ENCODE measurements at places on chromosomes 2 and 18.

- DNase-seq, result no peak
Measured at GRCh38 chr18:22456547-22456946, 38.8 kb upstream of the CTAGE1 start.

GRCh38 chr2:206766057-206766930 is 888 bp downstream of the FASTKD2 start:
- DNase-seq, result no peak

- DNase-seq, result no peak
Measured at GRCh38 chr2:85886590-85886989, 2.2 kb downstream of the ST3GAL5 start.

DNA sequence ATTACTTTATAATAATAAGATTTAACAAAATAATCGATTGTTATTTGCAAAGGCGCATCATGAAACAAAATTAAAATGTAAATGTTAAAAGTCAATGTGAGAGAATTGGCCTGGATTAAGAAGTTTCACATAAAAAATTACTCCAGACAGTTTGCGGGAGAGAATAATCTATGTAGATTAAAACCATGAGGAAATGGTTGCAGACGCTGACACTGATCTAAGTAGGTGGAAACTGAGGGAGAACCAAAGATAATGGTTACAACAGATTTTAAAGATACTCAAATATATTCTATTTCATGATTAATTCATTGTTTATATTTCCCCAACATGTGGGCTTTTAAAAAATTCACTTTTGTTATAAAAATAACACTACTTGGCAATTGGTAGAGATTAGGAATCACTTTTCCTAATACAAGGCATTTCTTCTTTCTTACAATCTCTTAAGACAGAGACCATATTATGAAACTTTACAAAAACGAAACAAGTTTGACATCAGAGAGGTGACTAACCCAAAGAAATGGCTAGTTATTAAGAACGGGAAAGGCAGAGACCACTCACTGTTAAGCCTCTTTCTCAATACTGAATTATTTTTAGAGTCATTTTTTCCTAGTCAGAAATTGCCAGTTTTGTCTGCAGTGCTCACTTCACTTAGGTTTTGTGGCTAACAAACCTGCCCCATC is 1.6 kb downstream of the KANSL1L start:
- no peak for DNase-seq

GRCh38 chr2:198615972-198616371 is 811.6 kb downstream of the PLCL1 start:
- DNase-seq, result no peak

- DNase-seq, result no peak
Measured at GRCh38 chr2:11610624-11611242, 59.3 kb downstream of the NTSR2 start.
